Muscle of back (tissue), 13 donors: ENCODE measurements at places on chromosomes 12 and 14. TPM values are rescaled to one million over a fixed set of nuclear protein-coding genes. Genes with fewer than 3 reads are reported as not detected.

Gene TM7SF3
- polyA plus RNA-seq: 25.5 TPM

Gene ADAM21
- 0.08 TPM for polyA plus RNA-seq

Gene AMHR2
- polyA plus RNA-seq: 0.28 TPM

Gene CMTM5
- 2.1 TPM for polyA plus RNA-seq

Gene SYNDIG1L
- polyA plus RNA-seq: 0.16 TPM

Gene TFCP2
- polyA plus RNA-seq: 36.0 TPM

Gene ACACB
- polyA plus RNA-seq: 7.4 TPM

Gene SLC22A17
- polyA plus RNA-seq: 19.8 TPM

Gene C12orf54
- 0.29 TPM for polyA plus RNA-seq

Gene PTPRQ
- polyA plus RNA-seq: 1.4 TPM

Gene CHGA
- polyA plus RNA-seq: not detected

Gene HOXC10
- polyA plus RNA-seq: not detected

Gene C14orf93
- 8.4 TPM for polyA plus RNA-seq

Gene RNASE3
- 1.2 TPM for polyA plus RNA-seq

Gene TAS2R20
- 0.56 TPM for polyA plus RNA-seq

Gene RAD9B
- polyA plus RNA-seq: 3.2 TPM

Gene PRR4
- polyA plus RNA-seq: 1.1 TPM

Gene JDP2
- polyA plus RNA-seq: 49.5 TPM

Gene RASSF8
- polyA plus RNA-seq: 26.4 TPM

Gene PRH1
- 9.5 TPM for polyA plus RNA-seq

Gene CLMN
- polyA plus RNA-seq: 3.4 TPM

Gene SLC6A12
- 0.60 TPM for polyA plus RNA-seq

Gene NR4A1
- 16.0 TPM for polyA plus RNA-seq

Gene BCL2L14
- polyA plus RNA-seq: not detected

Gene CLEC2B
- 2.4 TPM for polyA plus RNA-seq

Gene BCDIN3D
- polyA plus RNA-seq: 4.2 TPM

Gene ABCC9
- polyA plus RNA-seq: 69.5 TPM

Gene LRRC43
- polyA plus RNA-seq: 0.40 TPM

Gene SERPINA9
- not detected for polyA plus RNA-seq

Gene RPL10L
- 0.42 TPM for polyA plus RNA-seq

Gene GRIN2B
- polyA plus RNA-seq: 0.09 TPM

Gene CLEC2A
- polyA plus RNA-seq: not detected

Gene TXNDC16
- polyA plus RNA-seq: 8.6 TPM

Gene BDKRB2
- polyA plus RNA-seq: 5.1 TPM

Gene CCDC196
- not detected for polyA plus RNA-seq

Gene SMARCC2
- polyA plus RNA-seq: 64.9 TPM

Gene P2RX7
- polyA plus RNA-seq: 1.8 TPM
